ENCODE measurements at places on chromosomes 7 and 10.

DNA sequence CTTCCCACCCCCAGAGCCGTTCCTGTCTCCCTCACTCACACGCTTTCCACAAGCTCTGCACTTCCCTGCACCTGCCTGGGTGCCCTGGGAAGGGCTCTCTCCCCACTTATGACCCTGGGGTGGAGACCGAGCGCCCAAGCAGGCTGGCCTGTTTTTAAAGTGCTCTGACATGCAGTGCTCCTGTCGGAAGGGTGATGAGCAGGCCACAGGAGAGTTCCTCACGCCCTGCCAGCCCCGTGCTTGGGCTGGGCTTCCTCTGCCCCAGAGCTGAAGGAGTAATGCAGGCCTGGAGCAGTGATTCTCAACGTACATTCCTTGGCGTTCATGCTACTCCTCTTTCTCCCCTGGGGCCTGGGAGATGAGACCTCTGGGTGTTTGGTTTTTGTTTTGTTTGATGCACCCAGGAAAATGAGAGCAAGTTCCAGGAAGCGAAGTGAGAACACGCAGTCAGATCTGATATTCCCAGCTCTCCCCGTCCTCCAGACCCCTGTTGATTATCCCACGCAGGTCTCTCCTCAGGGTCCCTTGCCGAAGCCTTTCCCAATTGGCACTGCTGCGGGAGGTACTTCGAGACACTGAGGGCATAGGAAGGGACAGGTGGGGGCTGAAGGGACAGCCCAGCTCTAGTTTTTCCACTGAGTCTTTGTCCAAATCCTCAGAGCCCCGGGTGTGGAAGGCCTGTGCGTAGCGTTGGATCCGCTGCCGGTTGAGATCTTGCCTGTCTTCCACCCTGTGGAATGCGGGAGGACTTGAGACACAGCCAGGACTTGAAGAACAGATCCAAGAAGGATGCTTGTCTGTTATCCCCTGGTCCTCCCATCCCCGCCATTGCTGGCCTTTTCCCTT, 14.1 kb downstream of the TRPV6 start:
- DNase-seq: no peak

DNA sequence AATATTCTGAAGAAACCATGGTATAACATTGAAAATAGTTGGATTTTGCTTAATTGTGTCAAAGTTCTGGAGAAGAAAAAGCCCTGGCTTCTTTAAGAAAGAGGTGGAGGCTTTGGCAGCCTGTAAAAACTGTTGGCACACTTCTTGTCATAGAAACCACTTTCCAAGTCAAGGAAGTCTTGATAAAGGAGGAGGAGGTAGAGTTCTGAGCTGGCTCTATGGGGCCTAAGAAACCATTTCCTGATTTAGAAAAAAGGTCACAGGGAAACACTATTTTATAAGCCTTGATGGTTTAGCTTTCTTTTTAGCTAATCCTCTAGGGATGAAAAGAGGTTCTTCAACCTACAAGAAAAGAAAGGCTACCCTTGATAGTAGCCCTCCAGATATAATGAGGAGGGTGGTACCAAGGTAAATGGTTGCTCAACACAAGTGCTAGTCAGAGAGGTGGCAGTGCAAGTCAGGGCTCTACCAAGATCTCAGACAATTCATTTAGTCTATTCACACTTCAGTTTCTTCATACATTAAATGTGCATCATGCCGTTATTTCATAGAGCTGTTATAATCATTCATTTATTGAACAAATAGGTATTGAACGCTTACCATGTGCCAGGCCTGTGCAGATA, 346.9 kb downstream of the RNLS start:
- DNase-seq: no peak

DNA sequence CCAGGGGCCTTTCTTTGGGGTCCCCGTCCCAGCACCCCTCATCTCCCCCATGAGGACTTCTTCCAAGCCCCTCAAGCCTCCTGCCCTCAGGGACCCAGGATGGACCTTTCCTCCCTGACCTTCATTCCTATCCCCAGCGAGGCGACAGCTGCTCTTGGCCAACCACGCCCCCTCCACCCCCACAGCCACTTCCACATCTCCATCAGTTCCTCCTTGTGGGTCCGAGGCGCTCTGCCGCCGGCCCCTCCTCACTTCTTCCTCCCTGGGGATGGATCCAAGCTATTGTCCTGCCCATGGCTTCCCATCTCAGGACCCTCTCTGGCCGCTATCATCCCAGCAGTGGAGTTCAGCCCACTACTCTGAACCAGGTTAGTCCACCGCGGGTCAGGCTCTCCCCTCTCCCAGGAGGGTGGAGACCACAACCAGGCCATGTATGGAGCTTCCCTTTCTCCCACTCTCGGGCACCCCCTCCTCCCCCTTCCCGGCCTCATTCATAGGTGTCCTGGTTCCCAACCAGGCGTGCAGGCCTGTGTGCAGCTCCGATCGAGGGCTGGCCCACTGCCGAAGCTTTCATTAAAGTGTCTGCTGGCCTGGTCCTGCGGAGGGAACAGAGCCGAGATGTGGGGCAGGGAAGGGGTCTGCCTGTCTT, 1.7 kb upstream of the SH2B2 start:
- no peak for DNase-seq

DNA sequence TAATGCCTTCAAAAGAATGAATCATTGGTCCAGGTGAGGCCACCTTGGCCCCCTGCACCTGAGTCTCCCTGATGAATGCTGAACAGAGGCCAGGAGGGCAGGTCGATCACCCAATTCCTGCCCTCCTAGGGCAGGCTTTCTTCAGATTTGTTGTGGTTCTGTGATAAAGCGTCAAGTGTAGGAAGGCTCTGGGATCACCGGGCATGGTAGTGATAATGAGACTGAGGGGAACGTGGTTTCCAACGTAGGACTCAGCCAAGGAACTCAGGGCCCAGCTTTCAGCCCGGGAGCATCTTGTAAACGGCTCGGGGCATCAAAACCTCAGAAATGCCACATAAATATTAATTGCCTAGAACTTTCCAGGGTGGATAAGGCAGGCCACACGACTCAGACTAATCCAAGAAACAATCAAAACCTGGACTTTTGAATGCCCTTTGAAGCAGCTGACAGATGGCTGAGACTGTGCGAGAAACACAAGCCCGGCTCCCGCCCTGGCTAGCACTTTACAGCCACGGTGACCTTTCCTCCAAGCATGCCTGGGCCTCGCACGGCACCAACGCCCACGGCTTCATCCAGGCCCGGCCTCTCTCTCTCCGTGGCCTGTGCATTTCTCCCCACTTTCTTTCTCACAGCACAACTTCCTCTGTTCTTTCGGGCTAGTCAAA, 239.3 kb upstream of the GRB10 start:
- DNase-seq: no peak

GRCh38 chr7:127920787-127921438, 110.3 kb downstream of the LRRC4 start:
- DNase-seq: no peak

GRCh38 chr10:11282156-11282555, 264.5 kb downstream of the CELF2 start:
- DNase-seq: no peak

DNA sequence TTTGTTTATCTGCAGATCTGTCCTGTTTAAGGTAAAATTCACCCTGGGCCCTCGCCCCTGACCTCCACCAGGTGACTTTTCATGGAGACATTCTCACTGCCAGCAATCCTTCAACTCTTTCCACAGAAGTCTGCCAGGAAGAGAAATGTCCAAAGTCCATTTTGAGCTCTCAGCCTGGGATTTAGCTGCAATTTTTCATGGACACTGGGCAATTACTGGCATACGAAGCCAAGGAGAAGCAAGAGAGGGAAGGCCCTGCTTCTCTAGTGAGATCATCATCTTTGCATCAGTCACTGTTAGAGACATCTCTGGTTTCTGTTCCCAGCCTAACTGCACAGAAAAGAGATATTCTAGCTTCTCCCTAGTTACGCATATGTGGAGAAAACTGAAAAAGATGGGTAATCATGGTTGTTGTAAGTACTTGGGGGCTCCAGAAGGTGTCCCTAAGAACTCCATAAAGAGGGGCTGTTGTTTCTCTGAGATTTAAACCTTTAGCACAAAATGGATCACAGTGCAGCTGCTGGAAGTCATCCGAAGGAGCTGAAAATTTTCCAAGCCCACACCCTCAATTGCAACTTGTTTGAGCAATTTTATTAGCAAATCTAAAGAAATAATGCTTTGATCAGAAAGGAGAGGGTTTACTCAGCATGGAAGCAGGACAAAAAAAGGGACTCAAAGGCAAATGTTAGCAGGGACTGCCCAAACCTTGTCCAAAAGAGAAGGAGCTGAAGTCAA, 168.9 kb downstream of the SNX10 start:
- DNase-seq: no peak

GRCh38 chr10:63214571-63214970, 81.4 kb downstream of the NRBF2 start:
- DNase-seq: no peak

GRCh38 chr7:92158660-92159575, 20.0 kb downstream of the LRRD1 start:
- no peak for DNase-seq

GRCh38 chr10:71187600-71187999, 24.8 kb upstream of the UNC5B start:
- DNase-seq: no peak

DNA sequence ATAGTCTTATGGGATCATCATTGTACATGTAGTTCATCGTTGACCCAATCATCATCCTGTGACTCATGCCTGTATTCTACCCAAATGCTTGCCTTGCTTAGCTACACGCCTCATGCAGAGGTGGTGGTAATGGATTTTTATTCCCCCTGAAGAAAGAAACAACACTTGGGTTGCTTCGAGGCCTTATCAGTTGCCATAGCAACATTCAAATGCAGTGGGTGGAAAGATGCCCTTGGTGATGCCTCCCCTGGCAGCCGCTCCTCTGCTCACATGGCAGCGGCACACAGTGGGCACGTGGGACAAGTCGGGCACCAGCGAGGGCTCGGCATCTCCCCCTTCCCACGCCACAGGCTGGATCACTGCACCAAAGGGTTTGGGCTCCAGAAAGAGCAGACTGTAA, 54.0 kb upstream of the NMT2 start:
- DNase-seq: no peak

- no peak for DNase-seq
These were observed 163.1 kb downstream of the AUTS2 start for GRCh38 chr7:69761290-69761922.

GRCh38 chr7:7881581-7881980, 87.0 kb upstream of the GLCCI1 start:
- DNase-seq: no peak

DNA sequence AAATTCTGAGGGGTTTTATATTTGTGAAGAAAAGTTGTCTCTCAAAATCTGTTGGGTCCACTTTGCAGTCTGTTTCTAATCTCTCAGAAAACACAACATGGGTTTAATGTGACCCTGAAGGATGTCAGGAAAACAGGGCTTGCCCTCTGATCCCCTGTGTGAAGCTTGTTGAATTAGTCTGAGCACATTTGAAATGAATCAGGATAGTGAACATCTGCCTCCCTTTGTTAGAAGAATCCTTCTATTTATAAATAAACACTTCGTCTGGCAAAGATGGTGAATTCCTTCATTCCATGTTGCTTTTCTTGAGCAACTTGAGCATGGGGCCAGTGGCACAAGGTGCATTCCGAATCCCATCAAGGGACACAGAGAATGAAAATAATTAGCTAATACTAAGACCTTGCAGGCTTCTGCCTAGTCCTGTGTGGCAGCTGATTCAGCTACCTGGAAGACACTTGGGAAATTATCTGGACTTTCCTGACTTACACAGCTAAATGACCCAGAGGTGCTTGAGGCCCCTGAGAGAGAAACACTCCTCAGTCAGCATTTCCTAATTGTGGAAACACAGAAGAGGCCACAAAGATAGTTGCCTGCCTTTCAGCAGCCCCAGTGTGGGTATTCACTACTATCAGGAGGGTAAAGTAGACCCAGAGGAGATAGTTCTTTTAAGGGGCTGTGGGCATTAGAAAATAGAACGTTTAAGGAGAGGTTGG, 305.5 kb downstream of the C7orf25 start:
- no peak for DNase-seq

- DNase-seq: no peak
These were observed 70.5 kb upstream of the SFMBT2 start for GRCh38 chr10:7481368-7481765.

- no peak for DNase-seq
These were observed 11.4 kb upstream of the LRRC61 start for GRCh38 chr7:150311711-150312110.

GRCh38 chr10:11150879-11151415, 133.3 kb downstream of the CELF2 start:
- DNase-seq: no peak

DNA sequence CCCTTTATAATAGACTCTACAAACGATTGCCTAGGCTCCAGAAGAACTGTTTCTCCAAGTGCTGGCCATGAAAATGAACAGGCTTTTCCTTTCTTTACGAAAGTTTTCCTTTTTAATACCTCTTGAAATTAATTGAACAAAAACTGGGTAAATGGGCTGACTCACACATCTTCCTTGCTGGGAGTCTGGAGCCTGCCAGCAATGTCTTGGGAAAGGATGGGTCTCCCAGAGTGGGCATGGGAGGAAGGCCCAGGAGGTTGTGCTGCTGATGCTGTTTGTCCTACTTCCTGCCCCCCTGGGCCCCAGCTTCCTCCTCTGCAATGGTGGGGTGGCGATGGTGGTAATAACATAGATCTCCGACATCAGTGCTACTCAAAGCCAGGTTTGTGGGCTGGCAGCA, 174.1 kb downstream of the RPS24 start:
- no peak for DNase-seq

- DNase-seq: no peak
These were observed 51.7 kb upstream of the CYTH3 start for GRCh38 chr7:6323967-6324701.

DNA sequence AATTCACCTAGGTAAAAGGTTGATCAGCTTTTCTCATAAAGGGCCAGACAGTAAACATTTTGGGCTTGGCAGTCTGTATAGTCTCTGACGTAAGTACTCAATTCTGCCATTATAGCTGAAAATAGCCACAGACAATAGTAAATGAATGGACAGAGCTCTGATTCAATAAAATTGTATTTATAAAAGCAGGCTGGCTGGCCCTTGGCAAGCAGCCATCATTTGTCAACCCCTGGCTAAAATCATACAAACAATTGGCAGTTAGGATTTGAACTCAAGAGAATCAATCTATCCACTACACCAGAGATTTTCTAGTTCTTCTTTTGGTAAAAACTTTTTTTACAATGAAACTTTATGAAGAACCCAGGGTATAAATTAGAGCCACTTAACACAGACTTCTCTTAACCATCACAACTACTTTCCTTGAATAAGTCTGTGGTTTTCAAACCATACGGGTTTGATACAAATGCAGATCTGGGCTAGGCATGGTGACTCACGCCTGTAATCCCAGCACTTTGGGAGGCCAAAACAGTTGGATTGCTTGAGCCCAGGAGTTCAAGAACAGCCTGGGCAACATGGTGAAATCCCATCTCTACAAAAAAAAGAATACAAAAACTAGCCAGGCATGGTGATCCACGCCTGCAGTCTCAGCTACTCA, 124.5 kb downstream of the SLC16A9 start:
- no peak for DNase-seq

DNA sequence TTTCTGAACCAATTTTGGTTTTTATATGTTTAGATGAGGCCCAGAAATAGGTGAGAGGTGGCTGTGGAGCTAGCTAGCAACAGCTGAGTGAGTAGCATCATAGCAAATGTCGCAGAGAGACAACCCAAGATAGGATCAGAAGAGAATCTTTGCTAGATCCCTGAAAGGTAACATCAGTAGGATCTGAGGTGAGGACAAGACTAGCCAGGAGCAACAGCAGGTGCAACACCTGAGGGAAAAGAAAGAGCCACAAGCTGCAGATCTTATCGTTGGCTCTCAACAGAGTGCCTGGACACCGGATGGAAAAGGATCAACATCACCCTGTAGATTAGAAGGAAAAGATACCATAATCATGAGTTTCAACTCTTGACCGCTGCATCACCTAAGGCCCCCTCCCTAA, 4.4 kb downstream of the ST8SIA6 start:
- DNase-seq: no peak

GRCh38 chr10:20288060-20288459, 471.8 kb downstream of the PLXDC2 start:
- DNase-seq: no peak
